NCI-H146 (cell line): ENCODE measurements at places on chromosomes 13 and 19.

DNA sequence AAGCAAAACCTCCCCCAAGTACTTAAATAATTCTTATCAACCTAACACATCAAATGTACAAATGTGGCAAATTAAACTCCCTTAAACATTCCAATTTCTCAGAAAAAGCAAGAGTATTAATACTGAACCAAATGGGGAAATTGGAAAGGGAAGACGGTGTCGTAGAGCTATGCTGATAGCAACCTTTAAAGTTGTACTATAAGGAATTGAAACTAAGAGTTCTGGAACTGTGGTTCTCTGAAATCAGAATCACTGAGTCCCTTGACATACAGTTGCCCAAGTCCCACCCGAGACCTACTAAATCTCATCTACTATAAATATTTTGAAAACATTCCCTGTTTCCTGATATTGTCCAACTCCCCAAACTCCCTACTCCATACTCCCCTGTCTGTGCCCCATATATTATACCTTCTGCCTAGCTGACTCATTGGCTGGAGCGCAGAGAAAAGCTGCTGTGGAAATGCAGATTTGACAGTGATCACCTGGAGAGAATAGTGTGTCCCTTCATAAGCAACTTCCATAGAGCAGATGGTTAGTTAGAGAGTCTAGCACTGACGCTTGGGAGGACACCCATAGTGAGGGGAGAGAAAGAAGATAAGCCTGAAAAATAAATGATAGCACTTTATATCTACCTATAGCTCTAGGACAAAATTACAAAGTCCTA lies 51.4 kb upstream of the ITM2B start:
- DNase-seq = no peak

GRCh38 chr13:97440598-97441170 lies 6.7 kb downstream of the RAP2A start:
- no peak for DNase-seq

DNA sequence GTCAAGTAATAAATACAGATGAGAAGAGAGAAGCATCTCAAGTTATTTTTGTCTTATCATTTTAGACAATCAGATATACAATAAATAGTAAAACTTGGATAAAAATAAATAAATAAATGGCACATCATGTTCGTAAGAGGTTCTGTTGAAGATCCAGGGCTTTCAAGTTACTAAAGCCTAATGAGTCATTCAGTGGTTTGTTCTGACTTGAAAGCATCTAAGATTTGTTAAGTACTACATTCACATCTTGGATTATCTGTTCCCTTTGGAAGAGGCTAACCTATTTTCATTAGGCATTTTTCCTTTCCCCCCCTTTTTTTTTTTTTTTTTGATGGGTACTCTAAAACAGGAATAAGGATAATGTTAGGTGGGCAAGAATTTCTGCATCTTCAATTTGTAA lies 429.3 kb downstream of the PCDH20 start:
- no peak for DNase-seq

DNA sequence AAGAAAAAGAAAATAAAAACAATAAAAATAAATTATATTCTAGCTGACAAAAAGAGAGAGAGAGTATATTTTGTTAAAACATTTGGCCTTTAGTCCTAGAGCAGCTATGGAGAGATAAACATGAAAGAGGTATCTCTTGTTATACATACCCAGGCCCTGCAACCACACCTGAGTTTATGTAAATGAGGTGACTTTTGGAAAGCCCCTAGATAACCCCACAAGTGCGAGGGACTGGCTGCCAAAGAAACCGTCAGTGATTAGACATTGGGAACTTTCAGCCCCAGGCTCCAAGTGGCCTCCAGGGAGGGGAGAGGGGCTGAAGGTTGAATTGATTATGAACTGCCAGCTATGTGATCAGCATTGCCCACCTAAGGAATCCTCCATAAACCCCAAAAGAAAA lies 2.1 kb upstream of the NLRP7 start:
- DNase-seq = no peak

GRCh38 chr19:50328224-50328872 lies 829 bp downstream of the KCNC3 start:
- DNase-seq = peak; percentile 57

- DNase-seq = no peak
Observed at GRCh38 chr13:106755542-106755941, 187.6 kb upstream of the ARGLU1 start.

- peak; percentile 68 for DNase-seq
Observed at GRCh38 chr13:46181840-46182490, at the start of gene LCP1. LCP1 (minus strand) TSS chr13:46182177; CDS start chr13:46159662, 22,515 bp downstream.

GRCh38 chr19:41166944-41167804 lies 25.8 kb upstream of the CYP2S1 start:
- DNase-seq = no peak

GRCh38 chr19:40321566-40322270 lies 26.5 kb downstream of the C19orf47 start:
- DNase-seq = no peak

DNA sequence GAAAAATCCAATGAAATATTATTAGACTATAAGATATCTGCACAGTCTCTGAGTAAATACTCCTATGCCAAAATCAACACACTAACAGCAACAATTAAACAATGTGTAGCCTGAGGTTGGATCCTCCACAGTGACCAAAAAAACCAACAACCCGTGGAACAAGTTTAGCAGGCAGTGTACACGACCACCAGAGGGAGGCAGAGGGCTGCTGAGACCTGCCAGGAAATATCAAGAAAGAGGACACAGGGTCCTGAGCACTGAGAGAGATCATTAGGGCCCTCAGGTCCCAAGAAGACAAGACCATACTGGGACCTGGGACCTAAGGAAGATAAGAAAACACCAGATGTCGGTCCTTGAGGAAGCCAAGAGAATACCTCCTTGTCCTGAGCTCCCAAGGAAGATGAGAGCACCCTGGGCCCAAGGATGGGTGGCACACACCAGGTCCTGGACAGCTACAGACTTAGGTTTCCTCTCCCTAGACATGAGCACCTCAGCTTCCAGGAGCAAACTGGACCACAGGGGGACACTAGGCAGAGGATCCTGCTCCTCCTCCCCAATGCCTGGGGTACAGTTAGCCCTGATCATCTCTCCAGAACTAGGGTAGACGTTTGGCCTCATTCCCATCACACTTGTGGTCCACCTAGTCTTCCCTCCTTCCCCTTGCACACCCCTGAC lies 822 bp upstream of the ZNF274 start:
- peak; percentile 43 for DNase-seq

DNA sequence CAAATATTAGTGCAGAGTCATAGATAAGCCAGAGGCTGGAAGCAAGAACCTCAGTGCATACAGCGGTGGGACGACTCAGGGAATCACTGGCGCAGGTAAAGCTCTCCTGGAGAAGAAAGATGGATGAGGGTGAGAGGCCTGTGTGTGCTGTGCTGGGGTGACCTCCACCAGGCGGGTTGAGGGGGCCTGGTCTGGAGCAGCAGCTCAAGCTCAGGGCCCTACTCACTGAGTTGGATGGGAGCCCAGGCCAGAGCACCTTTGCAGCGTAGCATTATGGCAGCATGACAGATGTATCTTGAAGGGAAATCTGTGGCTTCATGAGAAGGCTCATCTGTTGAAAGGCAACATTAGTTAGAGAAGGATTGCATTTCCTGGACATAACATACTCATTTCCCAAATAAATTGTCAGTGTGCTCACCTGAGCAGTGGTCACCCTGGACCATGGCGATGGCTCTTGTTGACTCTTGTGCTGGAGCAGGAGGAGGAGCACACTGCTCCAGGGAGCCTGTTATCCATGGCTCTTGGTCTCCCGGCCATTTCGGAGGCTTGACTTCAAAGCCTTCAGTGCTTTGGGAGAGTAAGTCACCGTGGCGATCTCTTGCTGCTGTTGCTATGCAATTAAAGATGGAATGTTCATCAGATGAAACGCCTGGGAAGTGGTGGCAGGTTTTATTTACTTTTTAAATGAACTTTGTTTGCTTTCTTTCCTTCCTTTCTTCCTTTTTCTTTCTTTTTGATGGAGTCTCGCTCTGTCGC lies 25.0 kb downstream of the HNRNPM start:
- no peak for DNase-seq

DNA sequence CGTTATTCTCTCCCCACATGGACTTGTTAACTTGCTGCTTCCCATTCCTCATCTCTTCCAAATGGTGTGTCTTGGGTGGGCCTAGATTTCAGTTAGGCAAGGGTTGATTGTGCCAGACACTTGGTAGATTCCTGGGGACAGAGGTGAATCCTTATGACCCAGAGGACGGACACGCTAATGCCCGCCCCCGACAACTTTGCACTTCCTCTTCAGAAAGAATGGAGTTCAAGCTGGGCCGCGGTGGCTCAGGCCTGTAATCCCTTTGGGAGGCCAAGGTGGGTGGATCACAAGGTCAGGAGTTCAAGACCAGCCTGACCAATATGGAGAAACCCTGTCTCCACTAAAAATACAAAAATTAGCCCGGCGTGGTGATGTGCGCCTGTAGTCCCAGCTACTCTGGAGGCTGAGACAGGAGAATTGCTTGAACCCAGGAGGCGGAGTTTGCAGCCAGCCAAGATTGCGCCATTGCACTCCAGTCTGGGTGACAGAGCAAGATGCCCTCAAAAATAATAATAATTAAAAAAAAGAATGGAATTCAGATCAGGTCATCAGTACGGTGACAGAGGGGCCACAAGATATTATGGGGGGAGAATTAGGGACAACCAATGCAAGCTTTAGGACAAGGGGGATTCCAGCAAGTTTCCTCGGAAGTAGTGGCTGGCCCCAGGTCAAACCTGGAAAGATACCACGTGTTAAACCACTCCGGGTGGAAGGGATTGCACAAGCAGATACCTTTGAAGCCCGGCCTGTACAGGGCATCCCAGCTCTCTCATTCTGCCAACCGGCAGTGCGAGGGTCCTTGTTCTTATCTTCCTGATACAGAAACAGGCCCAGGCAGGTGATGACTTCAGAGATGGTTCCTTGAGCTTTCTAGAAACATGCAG lies 2.7 kb downstream of the MYO9B start:
- no peak for DNase-seq

GRCh38 chr19:17358395-17358794 lies 18.7 kb downstream of the PLVAP start:
- no peak for DNase-seq

GRCh38 chr13:85597790-85598500 lies 201.3 kb downstream of the SLITRK6 start:
- DNase-seq = no peak

- DNase-seq = no peak
Observed at GRCh38 chr13:109249780-109250528, 536.4 kb downstream of the IRS2 start.

- DNase-seq = no peak
Observed at GRCh38 chr13:71704656-71705055, 162.3 kb downstream of the DACH1 start.

GRCh38 chr19:40523322-40524047 lies 53.2 kb upstream of the SHKBP1 start:
- peak; percentile 56 for DNase-seq

- DNase-seq = no peak
Observed at GRCh38 chr13:50255639-50256038, 240.4 kb downstream of the KCNRG start.

DNA sequence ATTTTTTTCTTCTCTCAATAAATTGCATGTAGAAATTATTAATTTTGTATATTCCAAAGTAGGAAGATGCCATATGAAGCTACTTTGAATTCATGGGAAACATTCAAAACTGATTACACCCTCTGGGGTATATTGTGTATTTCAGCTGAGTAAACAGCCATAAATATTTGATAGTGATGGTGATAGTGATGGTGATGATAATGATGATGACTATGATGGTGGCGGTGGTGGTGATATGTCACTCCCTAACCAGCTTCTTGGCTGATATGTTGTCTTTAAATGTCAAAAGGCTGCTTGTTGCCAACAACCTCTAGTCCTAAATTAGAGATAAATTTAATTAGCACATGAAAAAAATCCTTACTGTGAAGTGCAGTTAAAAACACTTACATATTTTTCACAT lies 102.0 kb downstream of the LRCH1 start:
- no peak for DNase-seq

GRCh38 chr13:109160887-109161669 lies 531.7 kb downstream of the MYO16 start:
- no peak for DNase-seq

DNA sequence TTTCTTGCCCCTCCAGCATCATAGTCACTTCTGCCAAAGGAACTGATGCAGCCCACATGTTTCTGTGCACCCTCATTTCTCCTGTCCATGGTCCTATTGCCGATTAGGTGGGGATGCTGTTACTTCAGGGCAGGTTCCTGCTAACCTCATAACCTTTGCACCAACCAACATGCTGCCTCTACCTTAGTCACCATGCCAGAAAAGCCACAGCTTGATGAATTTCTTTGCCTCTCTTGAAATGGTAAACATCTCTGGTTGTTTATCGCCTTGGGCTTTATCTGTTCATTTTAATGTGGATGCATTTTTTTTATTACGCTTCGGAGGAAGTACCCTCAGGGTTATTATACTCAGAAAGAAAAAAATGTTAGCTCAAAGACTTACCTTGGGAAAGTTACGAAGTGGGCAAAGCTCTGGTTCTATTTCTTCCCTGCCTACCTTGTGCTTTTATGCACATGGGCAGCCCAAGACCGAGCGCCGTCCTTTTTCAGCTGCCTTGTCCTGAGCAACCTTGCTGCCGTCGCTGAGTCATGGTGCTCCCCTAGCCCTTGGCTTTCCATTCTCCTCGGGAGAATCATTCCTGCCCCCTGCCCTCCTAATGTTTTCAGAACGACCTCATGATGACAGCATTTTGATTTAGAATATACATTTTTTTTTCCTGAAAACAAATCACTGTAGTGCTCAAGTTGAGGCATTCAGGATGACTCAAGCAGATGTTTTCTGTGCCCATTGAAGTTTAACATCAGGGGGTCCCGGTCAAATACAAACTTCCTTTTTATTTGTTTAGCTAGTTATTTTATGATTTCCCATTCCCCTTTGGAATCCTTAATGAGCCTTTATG lies 280.0 kb downstream of the SHISA2 start:
- DNase-seq = no peak

DNA sequence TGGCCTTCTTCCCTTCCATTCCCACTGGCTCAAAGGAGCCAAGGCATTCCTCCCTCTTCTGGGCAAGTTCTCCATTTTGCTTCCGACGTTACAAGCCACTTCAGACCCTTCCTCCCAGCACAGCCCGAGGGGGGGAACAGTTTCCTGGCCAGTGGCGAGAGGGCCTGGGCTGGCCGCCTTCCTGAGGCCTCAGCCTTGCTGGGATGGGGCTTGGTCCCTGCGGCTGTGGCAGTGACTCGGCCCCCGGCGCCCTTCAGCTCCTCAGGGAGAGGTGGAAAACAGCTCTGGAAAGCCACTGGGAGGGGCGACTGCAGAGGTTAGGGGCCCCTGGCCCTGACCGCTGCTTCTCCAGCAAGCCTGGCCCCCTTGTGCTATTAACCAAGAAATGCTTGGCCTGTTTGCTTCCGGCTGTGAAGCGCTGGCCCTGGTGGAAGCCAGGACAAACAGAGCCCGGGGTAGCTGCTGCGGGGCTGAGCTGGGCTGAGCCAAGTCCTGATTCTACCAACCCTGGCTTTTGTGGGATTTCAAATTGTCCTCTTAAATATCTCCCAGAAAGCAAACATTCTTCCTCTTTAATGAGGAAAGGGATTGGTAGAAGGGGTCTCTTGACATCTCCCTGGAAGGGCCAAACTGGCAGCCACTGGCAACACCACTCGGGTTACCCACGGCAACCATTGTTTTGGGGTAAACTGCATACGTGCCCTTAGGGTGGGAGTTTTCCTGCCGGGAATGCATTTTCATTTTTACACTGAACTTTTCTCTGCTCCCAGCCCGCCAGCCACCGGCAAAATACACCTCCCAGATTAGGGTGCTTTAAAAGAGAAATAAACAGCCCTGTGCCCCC lies 38.7 kb downstream of the C13orf46 start:
- peak; percentile 60 for DNase-seq
